ENCODE measurements at places on chromosomes 3 and 15.

DNA sequence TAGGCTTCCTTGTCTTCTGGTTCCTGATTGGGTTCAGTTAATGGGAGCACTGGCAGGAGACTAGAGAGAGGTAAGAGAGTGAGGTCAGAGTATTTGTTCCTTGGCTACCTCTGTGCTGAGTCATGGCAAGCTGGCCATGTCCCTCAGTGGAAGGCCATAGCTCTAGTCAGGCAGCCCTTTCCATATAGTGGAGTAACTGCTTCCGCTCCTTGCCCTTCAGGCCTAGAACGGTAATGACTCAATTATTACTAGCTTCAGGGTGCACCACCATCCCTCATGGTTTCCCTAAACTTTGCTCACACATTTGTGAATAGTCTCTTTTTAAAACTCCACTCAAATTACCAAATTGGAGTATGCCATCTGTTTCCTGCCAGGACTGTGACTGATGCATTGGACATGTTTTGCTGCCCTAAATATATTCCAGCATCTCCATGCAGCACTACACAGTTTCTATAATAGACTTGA, 10.5 kb upstream of the ANO10 start:
- no peak for DNase-seq

- DNase-seq, result no peak
Observed at GRCh38 chr15:99681990-99682389, 51.2 kb downstream of the LYSMD4 start.

DNA sequence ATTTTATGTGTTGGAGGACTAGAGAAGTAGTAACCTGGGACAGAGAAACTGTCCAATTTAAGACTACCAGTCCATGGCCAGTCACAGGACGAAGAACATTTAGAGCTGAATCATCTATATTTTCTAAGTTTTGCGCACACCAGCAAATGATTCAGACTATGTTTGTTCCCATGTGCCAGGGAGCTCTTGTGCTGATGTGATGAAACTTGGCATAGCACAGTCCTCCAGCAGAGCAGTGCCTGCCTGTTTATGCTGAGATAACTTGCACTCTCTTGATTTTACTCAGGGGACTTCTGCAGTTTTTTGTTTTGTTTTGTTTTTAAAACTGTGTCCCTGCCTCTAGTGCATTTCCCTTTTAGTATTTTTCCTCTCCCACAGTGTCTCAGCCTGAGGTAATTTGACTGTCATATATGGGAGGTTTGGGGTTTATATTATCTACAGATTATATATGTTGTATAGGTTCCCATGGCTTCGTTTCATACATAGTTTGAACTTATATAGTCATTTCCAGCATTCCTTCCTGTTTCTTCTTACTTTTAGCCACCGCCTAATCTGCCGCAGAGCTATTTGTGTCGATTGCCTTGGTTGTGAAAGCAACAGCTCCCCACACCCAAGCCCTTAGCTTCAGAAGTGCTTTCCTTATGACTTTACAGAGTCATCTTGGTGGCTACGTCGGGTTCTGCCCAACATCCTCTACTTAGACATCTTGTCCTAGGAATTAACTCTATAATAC, 45.5 kb downstream of the PPM1L start:
- DNase-seq, result no peak

DNA sequence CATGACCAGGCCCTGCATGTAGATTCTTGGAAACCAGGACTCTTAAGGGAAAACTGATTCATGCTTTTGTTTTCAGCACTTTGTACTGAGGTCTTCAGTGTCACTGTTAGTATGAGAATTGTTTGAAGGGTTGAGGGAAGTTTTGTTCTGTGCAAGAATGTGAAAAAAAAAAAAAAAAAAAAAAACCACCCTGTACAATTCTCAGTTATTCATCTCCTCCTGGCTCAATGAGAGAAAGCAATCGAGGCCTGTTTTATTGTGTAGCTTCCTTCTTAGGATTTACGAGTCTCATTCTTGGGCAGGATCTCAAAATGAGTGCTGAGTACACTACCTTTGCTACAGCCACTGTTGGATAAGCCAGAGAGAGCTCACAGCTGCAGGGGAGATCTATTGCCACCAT, 469.5 kb downstream of the CNTN4 start:
- DNase-seq, result no peak
